ENCODE measurements at places on chromosomes 6 and 20. TPM values are rescaled to one million over a fixed set of nuclear protein-coding genes. Genes with fewer than 3 reads are reported as not detected.

- DNase-seq = no peak
These were observed 770.3 kb upstream of the SLC35B3 start for GRCh38 chr6:9205645-9206044.

DNA sequence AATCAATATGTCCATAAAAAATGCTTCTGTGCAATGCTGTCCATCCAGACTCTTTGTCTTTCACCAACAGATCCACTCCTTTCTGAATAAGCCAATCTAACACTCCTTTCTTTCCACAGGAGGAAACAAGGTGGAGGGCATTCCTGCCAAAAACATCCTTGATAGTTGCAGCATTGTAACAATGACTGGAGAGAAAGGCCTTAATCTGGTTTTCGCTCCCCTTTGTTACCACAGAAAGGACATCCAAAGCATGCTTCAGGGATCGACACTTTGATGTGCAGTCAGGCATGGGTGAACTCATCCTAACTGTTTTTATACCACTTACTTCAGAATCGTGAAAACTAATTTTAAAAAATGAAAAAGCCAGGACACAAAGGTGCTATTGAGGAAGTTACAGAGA is 7.4 kb downstream of the IBTK start:
- no peak for DNase-seq

RRAGD gene
- total RNA-seq = 15.9 TPM

YIPF3 gene
- total RNA-seq = 84.5 TPM

Measured in HCT116 (cell line).